A549 treated with DMSO at 1 μM for 4 hours (cell line): ENCODE measurements at places on chromosomes 3 and 15. TPM values are rescaled to one million over a fixed set of nuclear protein-coding genes. Genes with fewer than 3 reads are reported as not detected.

The GOLGA8S gene
- total RNA-seq = 0.07 to 0.18 TPM (median 0.17 TPM) in 5 replicates

The USP8 gene
- total RNA-seq = 39.8 to 49.1 TPM (median 48.8 TPM) in 5 replicates

The FBXL2 gene
- 5.3 to 9.5 TPM (median 7.8 TPM) in 5 replicates for total RNA-seq

The ADAMTSL3 gene
- 0.31 to 0.76 TPM (median 0.48 TPM) in 5 replicates for total RNA-seq
